NCI-H1105 treated with DMSO at 0.1 percent for 48 hours (cell line): ENCODE measurements at places on chromosomes 5 and 9.

DNA sequence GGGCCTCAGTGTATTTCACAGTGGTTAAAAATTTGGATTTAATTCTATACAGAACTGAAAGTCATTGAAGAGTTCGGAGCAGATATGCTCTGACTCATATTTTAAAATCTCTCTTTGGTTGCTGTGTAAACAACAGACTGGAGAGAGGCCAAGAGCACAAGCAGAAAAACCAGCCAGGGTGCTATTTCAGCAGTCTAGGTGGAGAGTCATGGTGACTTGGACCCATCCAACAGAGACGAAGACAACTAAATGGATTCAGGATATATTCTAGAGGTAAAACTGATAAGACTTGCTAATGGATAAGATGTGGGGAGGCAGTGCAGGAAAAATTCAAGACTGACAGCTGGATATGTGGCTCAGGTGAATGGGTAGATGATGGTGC lies 168.9 kb downstream of the MAPKAP1 start:
- peak; percentile 88 for DNase-seq

DNA sequence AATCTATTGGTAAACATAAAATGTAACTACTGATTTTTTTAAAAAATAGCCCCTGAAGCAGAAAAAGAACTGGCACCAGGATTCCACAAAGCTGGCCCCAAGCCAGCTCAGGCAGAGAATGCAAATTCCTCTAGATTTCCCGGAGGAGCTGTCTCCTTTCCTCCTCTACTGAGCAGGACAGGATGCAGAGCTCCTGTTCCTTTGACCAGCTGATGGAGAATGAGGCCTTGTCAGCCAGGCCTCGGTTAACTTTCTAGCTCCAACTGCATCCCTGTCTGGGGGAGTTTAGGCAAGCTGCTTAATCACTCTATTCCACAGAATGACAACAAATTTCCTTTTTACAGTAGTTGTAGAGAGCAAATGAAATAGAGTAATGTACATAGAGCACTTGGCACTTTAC lies 155.5 kb downstream of the GNAQ start:
- no peak for DNase-seq

DNA sequence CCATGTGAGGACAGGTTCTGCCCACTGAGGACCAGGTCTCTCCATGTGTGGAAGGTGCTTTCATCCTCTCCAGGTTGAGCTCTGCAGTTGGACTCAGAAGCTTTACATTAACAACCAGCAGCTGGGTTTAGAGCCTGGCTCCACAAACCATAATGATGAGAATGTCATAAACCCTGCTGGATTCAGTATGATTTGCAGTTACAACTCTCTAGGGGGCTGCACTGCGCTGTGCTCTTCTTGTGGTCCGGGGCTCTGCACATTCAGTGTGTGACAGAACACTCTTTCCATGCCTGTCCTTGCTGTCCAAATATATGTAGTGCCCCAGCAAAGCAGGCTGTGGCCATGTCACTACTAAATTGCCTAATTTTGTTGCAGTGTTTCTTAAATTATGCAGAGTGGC lies 334.3 kb downstream of the ICE1 start:
- DNase-seq = no peak

GRCh38 chr5:56004874-56005273 lies 10.1 kb upstream of the IL6ST start:
- DNase-seq = no peak

DNA sequence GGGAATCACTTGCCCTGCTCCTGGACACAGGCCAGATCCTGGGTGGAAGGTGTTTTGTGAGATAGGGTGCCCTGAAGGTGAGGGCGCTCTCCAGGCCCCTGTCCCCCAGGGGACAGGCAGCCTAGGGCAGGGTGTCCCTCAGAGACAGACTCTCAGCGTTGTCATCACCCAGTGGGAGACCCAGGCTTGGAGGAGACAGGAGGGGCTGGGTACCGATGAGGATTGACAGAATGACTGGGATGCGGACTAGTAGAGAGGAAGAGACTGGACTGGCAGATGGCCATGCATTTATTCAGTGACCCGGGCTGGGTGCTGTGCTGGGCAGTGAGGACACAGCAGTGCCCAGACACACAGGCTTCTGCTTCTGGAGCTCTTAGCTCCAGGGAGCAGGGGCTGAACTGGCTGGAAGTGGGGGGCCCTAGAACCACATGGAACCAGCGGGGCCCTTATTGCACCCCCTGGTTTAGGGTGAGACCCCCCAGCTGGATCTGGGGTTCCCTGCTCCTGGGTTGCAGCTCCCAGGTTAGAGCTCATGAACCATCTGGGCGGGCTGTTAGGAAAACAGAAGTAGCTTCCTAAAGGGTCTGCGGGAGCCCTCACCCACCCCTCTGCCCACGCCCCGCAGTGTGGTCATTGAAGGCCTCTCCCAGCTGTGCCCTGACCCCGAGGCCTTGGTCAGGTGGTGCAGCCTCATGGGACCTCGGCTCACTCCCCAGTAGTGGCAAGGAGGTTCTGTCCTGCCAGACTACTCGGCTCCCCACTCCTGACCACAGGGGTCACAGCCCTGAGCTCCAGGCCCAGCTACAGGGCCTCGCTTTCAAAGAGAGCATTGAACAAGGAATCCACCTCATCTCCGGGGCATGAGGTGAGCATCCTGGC lies 116.7 kb upstream of the LMX1B start:
- no peak for DNase-seq

- DNase-seq = no peak
Measured at GRCh38 chr9:136604823-136605525, 57.7 kb upstream of the EGFL7 start.

DNA sequence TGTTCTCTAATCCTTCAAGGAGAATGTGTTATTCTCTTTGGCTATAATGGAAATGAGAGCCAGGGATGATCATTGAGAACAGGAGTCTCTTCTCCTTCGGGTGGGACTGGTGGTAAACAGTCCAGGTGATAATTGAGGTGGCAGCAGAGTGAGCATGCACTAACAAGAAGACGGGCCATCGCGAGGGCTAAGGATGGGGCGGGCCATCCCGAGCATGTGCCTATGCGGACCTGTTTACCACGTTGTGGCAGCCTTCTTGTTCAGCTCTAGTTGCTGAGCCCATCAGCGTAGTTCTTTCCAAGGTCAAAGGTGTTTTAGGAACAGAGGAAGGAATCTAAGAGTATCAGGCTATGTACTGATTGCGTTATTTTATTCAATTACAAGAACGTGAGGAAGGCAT lies 180.1 kb downstream of the SMARCA2 start:
- no peak for DNase-seq

DNA sequence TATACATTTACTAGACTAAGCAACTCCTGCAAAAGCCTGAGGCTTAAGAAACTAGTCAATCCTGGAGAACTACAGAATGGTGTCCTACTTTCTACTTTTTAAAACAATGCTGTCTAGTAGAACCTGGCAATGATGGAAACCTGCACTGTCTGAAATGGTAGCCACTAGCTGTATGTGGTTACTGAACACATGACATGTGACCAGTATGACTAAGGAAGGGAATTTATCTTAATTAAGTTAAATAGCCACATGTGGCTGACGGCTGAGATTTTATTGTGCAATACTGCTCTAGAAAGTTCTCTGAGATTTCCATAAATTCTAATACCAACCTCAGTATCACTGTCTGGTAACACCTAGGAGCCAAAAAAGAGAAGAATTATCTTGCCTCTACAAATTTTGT lies 44.9 kb upstream of the RAPGEF6 start:
- no peak for DNase-seq

DNA sequence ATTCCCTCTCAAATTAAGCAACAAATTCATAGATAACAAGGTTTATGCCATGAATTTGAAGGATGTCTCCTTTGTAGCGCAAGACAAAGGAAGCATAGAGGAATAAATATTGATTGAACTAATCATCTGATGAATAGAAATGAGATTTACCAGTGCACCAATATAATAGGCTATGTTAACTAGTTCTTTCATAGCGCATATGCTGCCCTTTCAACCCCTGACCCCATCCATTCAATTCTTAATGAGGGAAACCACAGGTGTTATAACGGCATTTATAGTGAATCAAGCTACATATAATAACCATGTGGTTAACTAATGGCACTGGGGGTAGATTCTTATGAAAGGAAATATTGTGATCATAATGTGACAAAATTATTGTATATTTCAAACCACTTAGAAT lies 6.5 kb downstream of the RORB start:
- peak; percentile 5 for DNase-seq

GRCh38 chr5:130168211-130168610 lies 263.9 kb downstream of the CHSY3 start:
- no peak for DNase-seq

DNA sequence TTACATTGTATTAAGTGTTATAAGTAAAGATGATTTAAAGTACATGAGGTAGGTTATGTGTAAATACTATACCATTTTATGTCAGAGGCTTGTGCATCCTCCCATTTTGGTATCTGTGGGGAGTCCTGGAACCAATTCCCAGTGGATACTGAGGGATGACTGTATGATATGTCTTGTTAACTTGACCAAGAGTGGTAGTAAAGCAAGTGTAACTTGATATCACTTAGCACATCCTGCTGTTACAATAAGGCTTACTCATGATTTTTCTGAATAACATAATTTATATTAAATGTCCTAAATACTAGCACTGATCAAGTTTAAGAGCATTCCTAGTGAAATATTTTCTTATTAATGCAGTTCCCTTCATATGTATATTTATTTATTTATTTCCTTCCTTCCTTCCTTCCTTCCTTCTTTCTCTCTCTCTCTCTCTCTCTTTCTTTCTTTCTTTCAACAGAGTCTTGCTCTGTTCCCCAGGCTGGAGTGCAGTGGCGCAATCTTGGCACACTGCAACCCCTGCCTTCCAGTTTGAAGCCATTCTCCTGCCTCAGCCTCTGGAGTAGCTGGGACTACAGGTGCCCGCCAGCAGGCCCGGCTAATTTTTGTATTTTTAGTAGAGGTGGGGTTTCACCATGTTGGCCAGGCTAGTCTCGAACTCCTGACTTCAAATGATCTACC lies 7.5 kb downstream of the NDFIP1 start:
- no peak for DNase-seq

DNA sequence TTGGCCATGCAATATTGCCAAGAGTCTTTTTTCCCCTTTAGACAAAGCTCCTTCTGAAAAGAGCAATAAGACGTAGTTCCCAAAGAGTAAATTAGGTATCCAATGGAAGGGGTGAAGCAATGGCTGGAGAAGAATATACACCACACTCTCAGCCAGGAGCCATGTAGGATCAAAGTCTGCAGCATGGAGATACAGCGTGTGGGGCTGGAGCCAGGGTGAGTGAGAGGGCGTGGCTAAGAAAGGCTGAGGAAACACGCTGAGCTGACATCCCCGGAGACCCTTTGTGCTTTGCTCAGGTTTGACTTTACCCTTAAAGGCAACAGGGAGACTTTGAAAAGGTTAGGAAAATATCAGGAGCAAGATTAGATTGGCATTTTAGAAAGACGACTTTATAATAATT lies 87.1 kb upstream of the ELL2 start:
- DNase-seq = no peak

DNA sequence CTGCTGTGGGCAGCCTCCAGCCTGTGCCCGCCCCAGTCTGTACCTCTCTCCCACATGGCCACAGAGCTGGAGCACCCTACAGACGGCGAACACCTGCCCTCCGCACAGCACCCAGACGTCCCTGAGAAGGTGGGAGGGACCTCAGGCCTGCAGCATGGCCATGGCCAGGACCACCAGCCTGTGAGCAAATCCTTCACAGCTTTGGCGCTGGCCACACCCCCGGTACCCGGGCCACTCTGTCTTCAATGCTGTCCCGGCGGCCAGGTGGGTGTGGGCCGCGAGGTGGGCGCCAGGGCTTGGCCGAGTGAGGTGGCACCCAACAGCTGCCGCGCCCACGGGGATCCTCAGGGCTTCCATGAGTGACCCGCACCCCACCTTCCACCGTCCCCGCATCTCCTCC lies 18.7 kb downstream of the NOTCH1 start:
- no peak for DNase-seq

GRCh38 chr9:93187047-93187446 lies 3.1 kb downstream of the WNK2 start:
- no peak for DNase-seq

GRCh38 chr5:59002162-59002825 lies 419.4 kb downstream of the RAB3C start:
- DNase-seq = no peak

DNA sequence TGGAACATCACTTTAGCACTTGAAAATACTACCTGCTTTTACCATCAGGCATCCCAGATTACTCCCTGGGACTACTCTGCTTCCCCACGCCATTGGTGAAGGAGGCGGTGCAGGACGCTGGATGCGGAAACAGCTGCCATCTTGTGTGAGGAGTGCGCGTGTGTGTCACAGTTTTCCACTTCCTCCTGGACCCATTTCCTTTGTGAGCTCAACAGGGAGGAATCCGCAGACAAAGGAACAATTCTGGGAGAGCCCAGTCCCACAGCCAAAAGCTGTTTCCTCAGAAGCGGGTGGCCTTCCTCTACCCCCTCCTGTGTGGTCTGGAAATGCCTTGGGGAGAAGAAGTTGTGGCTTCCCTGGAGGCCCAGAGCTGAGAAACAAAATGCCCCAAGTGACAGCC lies 16.8 kb downstream of the AFAP1L1 start:
- DNase-seq = no peak

DNA sequence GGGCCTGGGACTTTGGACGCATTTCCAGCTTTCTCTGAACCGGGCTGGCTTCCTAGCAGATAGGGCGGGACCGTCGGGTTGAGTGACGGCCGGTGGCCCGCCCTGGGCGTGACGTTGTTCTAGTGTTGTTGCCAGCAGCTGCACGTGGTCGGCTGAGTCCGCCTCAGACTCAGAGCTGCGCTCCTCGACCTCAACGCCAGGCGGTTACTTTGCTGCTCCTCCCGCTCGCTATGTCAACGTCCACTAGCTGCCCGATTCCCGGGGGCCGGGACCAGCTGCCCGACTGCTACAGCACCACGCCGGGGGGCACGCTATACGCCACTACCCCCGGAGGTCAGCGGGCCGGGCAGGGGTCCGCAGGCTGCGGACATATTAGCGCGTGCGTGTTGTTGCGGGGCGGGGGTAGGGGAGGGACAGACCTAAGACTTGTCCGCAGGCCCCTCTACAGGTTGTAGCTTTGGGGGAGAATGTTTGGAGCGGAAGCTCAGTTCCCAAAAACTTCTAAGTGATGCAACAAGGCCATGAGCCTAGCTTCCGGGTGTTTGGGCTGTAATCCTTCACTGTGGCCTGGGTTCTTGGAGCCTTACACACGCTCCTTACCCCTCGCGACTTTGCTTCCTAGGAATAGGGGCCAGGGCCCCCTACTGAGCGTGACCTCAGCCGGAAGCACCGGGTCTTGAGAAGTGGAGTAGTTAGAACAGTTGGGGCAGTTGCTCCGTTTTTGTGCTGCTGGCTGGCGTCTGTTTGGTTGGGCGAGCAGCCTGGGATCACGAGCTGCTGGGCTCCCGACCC lies at the start of gene EIF4EBP3:
Gene EIF4EBP3, plus strand, starts transcription at position 155 of the 792 bp plus-strand sequence. Its CDS starts 76 bp downstream, at position 231.
- DNase-seq = peak; percentile 71

GRCh38 chr5:177489119-177489716 lies 8.2 kb downstream of the PDLIM7 start:
- no peak for DNase-seq
